Caki2 (cell line): ENCODE measurements at places on chromosomes 6 and 20. TPM values are rescaled to one million over a fixed set of nuclear protein-coding genes. Genes with fewer than 3 reads are reported as not detected.

GRCh38 chr6:33684983-33685382 lies 26.5 kb downstream of the UQCC2 start:
- no peak for DNase-seq

The SLC52A3 gene
- 3.6 and 6.5 TPM in 2 replicates for total RNA-seq

The LY6G5C gene
- total RNA-seq, result 0.30 TPM in 1 of 2 replicates, not detected in the other

DNA sequence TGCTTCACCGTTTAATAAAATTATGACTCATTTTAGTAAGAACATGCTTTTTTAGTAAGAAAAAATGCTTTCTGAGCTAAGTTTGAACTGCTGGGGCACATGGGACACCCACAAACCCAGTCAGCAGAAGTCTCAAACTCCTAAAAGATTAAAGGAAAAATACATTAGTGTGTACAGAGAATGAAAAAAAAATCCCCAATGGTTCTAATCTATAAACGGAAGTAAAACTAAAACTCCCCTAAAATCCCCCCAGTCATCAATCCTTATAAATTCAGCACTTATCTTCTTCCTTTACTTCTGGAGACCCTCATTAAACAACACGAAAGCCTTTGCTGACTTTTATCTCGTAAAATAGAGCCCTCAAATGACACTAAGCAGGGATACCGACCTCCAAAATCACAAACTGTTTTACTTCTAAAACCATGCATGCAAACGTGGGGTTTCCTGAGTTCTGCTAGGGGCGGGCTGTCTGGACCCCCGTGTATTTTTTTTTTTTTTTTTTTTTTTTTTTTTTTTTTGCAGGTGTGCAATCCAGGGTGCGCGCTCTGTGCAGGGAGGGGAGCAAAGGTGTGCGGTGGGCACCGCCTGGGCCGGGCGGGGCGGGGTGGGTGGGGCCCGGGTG lies 1.1 kb upstream of the MYB start:
- no peak for DNase-seq

The ABCF1 gene
- total RNA-seq, result 29.5 and 30.5 TPM in 2 replicates

DNA sequence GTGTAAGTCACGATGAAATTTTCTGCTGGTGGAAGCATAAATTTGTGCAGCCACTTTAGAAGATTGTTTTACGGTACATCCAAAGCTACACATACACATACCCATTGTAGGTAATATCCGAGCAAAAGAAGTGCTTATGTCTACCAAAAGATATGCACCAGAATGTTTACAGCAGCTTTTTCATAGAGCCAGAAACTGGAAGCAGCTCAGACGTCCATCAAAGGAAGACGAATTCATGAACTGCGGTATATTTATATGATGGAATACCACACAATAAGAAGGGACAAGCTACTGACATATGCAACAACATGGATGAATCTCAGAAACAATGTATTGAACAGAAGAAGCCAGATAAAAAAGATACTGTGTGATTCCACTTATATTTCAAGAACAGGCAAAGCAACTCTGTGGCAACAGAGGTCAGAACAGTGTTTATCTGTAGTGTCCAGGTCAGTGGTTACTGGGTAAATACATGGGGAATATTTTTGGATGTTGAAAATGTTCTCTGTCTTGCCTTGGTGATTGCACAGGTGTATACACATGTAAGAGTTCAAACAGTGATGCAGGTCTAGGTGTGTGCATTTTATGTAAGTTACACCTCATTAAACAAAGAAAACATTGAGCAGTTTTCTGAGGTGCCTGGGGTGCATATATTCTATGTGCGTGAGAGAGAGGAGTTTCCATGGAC lies 51.9 kb upstream of the EXOC2 start:
- no peak for DNase-seq

- no peak for DNase-seq
Measured at GRCh38 chr20:11799281-11799684, 118.4 kb upstream of the BTBD3 start.

The NKX2-2 gene
- total RNA-seq, result not detected in 2 replicates

GRCh38 chr6:27582928-27583725 lies 110.2 kb upstream of the ZNF184 start:
- peak; percentile 64 for DNase-seq

The HLA-DQB2 gene
- not detected in 2 replicates for total RNA-seq
